ENCODE measurements at places on chromosomes 13 and 19. TPM values are rescaled to one million over a fixed set of nuclear protein-coding genes. Genes with fewer than 3 reads are reported as not detected.

SIGLEC9 gene
- not detected for total RNA-seq

OR10H1 gene
- total RNA-seq, result not detected

CGB2 gene
- not detected for total RNA-seq

ZNF784 gene
- total RNA-seq, result 4.8 TPM

PODNL1 gene
- 1.5 TPM for total RNA-seq

LRRC8E gene
- total RNA-seq, result 5.1 TPM

ODAD3 gene
- total RNA-seq, result 2.4 TPM

ADGRE3 gene
- not detected for total RNA-seq

IRF3 gene
- total RNA-seq, result 102 TPM

WDR87 gene
- not detected for total RNA-seq

B3GNT8 gene
- total RNA-seq, result 0.37 TPM

BEST2 gene
- total RNA-seq, result 0.22 TPM

CNN1 gene
- 0.80 TPM for total RNA-seq

Data from A549 treated with GW870086 at 1 μM for 4 hours (cell line).